ENCODE measurements at places on chromosomes 12 and 14. TPM values are rescaled to one million over a fixed set of nuclear protein-coding genes. Genes with fewer than 3 reads are reported as not detected.

Gene ASPG
- 0.46 TPM for total RNA-seq

Gene FAM177A1
- total RNA-seq: 32.0 TPM

Gene AJUBA
- total RNA-seq: 46.0 TPM

Gene KCNA5
- total RNA-seq: 0.11 TPM

Gene LRRC10
- total RNA-seq: not detected

Gene ADCY6
- total RNA-seq: 15.6 TPM

Gene OAS3
- 0.73 TPM for total RNA-seq

Gene PPP4R3A
- 116 TPM for total RNA-seq

Gene CD27
- total RNA-seq: 0.28 TPM

DNA sequence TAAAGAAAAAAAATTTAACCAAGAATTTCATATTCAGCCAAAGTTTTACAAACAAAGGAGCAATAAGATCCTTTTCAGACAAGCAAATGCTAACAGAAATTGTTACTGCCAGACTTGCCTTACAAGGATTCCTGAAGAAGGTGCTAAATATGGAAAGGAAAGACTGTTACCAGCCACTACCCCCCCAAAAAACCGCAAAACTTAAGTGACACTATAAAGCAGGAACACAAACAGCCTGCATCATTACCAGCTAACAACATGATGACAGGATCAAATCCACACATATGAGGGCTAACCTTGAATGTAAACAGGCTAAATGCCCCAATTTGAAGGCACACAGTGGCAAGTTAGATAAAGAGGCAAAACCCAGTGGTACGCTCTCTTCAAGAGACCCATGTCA lies 55.7 kb downstream of the APOBEC1 start:
- H3K27me3 ChIP-seq: no peaks in the 10 kb centered on the region
- no peak for DNase-seq
- no peak overlapping the region for H3K27ac ChIP-seq
- no peaks in the 10 kb centered on the region for H3K4me1 ChIP-seq

GRCh38 chr12:127035011-127035879 lies 1231.7 kb upstream of the TMEM132C start:
- H3K27ac ChIP-seq: no peak overlapping the region
- H3K4me1 ChIP-seq: no peaks in the 10 kb centered on the region
- no peak for DNase-seq
- H3K27me3 ChIP-seq: no peaks in the 10 kb centered on the region

DNA sequence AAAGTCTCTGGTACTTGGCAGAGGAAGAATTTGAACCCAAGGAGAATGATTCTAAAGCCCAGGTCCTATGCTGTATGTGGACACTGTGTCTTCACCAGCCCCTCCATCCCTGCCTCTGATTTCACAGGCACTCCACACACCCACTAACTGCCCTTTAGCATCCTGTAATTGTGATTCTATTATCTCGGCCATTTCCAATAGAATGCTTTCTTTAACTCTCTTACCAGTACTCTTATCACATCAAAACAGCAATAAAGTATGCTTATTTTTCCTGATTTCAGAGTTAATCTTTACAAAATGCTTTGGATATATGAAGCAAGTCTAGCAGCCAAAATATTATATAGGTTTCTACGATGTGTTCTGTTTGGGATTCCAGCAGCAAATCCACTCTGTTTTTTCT lies 37.9 kb upstream of the BTG1 start:
- no peaks in the 10 kb centered on the region for H3K36me3 ChIP-seq
- no peak overlapping the region for H3K27ac ChIP-seq
- no peak for DNase-seq
- no peaks in the 10 kb centered on the region for H3K27me3 ChIP-seq

DNA sequence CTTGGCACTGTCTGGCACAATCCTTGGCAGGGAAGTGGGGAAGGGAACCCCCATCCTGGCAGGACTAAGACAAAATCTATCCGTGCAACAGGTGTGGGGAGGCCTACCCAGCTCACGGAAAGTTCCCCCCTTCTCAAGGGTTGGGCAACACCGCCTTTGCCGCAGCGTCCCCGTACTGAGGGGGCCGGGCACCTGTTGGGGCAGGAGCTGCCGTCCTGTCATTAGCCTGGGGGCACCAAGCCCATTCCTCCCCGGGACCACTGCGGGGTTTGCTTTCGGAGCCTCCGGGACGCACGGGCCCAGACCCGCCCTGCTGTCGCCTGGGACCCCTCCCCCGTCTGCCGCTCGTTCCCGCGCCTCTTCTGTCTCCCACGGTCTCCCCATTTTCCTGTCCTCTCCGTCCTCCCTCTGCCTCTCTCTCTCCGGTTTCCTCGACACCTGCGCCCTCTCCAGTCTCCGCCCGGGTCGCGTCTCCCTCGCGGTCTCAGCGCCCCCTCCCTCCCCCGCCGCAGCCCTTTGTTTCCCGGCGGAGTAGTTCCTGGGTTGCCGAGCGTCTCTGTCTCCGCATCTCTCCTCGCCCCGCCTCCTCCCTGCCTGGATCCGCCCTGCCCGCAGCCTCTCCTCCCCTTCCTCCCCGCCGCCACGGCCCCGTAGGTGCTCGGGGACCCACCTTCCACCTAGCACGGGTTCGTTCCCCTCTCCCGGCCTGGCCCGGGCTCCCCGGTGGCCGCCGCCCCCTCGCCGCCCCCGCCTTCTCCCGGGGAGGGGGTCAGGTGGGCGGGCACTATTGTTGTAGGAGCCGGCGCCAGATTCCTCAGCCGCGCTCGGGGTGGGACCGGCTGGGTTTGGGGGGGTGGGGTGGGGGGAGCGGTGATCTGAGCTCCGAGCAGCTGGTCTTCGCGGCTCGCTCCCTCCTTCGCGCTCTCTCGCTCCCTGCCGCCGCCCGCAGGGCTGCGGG lies at the start of gene CACNB3:
Gene CACNB3 (plus strand): TSS at position 624 of the 958 bp plus-strand sequence. CDS start 434 bp downstream, outside the sequence.
- H3K36me3 ChIP-seq: no peaks in the 10 kb centered on the region
- peaks cover 24% of the 10 kb centered on the region for H3K4me1 ChIP-seq
- H3K4me3 ChIP-seq: peak within 1 kb of the TSS; percentile 58
- peak; percentile 94 for DNase-seq

DNA sequence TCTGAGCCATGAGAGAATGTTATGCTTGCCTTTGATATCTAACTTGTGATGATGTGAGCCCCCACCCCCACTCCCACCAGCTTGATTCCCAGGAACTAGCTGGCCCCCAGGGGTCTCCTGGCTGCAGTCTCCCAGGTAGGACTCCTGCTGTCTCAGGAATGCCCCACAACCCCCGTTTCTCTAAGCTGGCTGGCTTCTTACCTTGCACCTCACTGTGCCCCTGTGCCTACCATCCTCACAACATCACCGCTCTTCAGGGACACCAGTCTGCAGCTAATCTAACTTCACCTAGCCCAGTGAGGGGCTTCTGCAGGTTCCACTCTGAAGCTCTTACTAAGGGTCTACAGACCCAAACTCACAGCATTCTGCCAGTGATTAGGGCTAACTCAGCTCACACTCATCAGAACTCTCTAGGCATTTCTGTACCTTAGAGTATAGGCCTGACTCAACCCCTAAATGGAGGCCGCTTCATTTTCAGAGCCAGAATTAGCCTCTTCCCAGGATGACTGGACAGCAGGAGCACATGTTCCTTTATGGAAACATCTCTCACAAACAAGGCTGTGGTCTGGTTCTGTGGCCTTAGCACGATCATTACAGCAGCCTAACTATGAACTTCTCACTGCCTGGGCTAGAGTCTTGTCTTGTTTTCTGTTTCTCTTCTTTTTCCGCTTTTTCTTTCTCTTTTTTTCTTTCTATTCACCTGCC lies 72.8 kb upstream of the IFNG-AS1 start:
- peaks cover 18% of the 10 kb centered on the region for H3K4me1 ChIP-seq
- H3K27me3 ChIP-seq: no peaks in the 10 kb centered on the region
- H3K4me3 ChIP-seq: no peak overlapping the region
- no peak overlapping the region for H3K27ac ChIP-seq

DNA sequence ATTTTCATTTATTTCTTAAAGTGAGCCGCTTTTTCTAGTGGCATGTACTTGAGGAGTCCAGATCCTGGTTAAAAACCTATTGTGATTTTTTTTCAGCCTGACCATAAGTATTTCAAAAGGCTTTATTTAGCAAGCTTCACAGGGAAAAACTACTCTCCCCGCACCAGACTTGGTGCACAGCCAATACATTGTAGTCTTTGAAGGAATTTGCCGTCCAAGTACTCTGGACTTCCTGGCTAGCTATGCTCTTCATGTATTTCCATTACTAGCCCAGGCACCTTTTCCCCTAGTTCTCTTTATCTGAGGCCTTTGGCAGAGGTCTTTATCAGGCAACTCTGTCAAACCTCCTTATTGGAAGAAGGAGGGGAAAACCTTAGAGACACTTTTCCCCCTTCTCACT lies 234.7 kb downstream of the CCDC91 start:
- H3K4me1 ChIP-seq: peaks cover 2% of the 10 kb centered on the region
- H3K27me3 ChIP-seq: no peaks in the 10 kb centered on the region
- no peak for DNase-seq

DNA sequence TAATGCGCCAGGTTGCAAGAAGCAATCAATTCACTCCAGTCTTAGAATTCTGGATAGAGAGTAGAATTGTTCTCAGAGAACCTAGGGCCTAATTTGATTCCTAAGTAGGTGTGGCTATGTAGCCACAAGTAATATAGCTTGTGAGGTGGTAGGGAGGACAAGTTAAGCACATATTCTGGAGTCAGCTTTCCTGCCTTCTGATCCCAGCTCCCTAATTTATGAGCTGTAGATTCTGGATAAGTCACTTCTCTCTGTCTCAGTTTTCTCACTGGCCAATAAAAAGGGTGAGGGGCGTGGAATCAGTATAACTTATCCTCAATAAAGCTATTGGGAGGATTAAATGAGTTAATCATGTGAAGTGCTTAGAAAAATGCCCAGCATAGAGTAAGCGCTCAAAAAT lies 3.0 kb upstream of the SNW1 start:
- H3K4me3 ChIP-seq: no peak overlapping the region
- H3K36me3 ChIP-seq: no peaks in the 10 kb centered on the region
- no peak for DNase-seq
- H3K4me1 ChIP-seq: peaks cover 1% of the 10 kb centered on the region
- H3K27ac ChIP-seq: no peak overlapping the region

DNA sequence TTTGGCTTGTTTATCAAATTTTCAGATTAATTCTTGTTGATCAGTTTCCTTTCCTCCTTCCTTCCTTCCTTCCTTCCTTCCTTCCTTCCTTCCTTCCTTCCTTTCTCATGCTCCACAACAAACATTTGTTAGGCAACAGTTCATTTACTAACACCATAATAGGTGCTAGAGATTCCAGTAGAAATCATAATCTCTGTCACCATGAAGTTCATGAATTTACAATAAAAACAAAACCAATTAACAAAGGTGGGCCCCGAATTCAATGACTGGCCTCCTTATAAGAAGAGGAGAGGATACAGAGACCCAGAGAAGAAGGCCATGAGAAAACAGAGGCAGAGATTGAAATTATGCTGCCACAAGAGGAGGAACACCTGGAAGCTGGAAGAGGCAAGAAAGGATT lies 266.9 kb upstream of the GARIN6 start:
- H3K27ac ChIP-seq: no peak overlapping the region
- no peaks in the 10 kb centered on the region for H3K36me3 ChIP-seq
- no peaks in the 10 kb centered on the region for H3K4me1 ChIP-seq
- DNase-seq: no peak
- no peak overlapping the region for H3K4me3 ChIP-seq

DNA sequence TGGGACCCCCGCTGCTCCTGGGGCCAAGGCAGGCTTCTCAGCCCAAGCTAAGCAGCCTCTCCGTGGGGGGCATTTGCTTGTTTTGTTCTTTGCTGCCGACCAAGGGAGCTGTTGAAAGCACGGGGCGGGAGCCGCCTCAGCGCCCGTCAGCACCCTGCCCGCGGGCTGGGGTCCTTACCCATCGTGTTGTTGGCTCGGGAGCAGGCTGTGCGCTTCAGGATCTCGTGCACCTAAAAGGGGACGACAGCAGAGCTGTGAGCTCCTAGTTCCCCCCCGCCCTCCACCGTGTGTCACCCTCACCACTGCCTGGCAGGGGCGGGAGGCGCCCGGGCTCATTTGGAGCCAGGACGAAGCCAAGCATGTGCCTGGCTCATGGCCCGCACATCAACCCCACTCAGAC lies 117.5 kb downstream of the ANO2 start:
- no peaks in the 10 kb centered on the region for H3K36me3 ChIP-seq
- no peaks in the 10 kb centered on the region for H3K27me3 ChIP-seq
- no peak overlapping the region for H3K4me3 ChIP-seq
- no peak overlapping the region for H3K27ac ChIP-seq

GRCh38 chr12:108633081-108633533 lies 587 bp downstream of the SELPLG start:
- H3K27me3 ChIP-seq: no peaks in the 10 kb centered on the region
- H3K4me1 ChIP-seq: peaks cover 11% of the 10 kb centered on the region
- no peaks in the 10 kb centered on the region for H3K36me3 ChIP-seq
- no peak overlapping the region for H3K4me3 ChIP-seq

DNA sequence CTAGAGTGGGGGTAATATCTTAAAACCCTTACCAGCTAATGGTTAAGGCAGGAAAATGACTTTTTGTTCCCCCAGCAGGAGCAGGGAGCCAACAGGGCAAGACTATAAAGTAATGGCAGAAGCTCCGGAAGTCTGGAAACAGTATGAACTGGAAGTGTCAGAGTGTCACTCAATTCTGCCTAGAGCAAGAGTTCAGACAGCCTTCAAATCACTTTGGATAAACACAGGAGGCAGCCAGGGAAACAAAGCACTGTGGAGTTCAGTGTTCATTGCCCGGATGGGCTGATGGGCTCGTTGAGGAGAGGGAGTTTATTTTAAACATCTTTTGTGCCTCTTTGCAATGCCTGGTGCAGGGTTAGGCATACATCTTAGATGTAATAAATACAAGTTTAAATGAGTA lies 16.5 kb upstream of the DYRK2 start:
- H3K4me3 ChIP-seq: no peak overlapping the region
- H3K27ac ChIP-seq: no peak overlapping the region
- no peak for DNase-seq
- H3K36me3 ChIP-seq: no peaks in the 10 kb centered on the region
- no peaks in the 10 kb centered on the region for H3K27me3 ChIP-seq

- no peak overlapping the region for H3K4me3 ChIP-seq
- no peaks in the 10 kb centered on the region for H3K4me1 ChIP-seq
- H3K36me3 ChIP-seq: no peaks in the 10 kb centered on the region
- no peaks in the 10 kb centered on the region for H3K27me3 ChIP-seq
- no peak for DNase-seq
Measured at GRCh38 chr12:19891936-19892591, 452.8 kb downstream of the AEBP2 start.

GRCh38 chr12:80107221-80107620 lies 7.9 kb downstream of the OTOGL start:
- H3K27me3 ChIP-seq: no peaks in the 10 kb centered on the region
- H3K27ac ChIP-seq: no peak overlapping the region
- no peaks in the 10 kb centered on the region for H3K36me3 ChIP-seq
- no peaks in the 10 kb centered on the region for H3K4me1 ChIP-seq
- DNase-seq: no peak

Data from H1 (cell line).